ENCODE measurements at places on chromosomes 5 and 9.

DNA sequence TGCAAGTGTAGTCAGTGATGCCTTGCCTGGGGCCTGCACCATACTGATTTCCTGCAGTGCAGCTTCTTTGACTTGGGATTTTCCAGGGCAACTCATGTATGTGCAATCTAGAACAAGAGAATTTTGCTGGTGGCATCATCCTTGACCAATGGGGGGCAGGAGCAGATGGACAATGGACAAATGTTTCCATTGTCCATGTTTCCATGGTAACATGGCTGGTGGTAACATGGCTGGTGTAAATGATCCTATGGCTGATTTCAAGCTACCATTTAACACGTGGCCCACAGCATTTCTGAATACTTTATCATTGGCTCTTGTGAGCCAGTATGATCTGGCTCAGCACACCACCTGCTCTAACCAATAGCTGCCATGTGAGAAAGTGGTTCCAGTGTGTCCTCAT, 130.1 kb upstream of the OSMR start:
- no peak for DNase-seq

DNA sequence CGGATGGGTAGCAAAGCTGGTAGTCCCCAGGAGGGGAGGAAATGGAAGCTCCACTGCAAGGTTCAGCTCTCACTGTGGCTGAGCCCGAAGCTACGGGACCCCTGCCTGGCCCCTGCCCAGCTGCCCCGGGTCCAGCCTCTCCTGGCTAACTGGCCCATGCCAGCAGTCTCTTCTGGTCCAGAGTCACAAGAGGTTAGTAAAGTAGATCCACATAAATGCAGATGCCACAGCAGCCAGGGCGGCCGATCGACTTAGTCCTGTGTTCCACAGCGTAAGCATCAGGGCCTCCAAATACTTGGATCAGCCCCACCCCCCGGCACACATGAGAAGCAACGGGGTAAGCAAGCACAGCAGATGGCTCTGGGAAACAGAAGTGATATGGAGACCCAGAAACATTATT, 42.1 kb downstream of the MRPL36 start:
- no peak for DNase-seq

DNA sequence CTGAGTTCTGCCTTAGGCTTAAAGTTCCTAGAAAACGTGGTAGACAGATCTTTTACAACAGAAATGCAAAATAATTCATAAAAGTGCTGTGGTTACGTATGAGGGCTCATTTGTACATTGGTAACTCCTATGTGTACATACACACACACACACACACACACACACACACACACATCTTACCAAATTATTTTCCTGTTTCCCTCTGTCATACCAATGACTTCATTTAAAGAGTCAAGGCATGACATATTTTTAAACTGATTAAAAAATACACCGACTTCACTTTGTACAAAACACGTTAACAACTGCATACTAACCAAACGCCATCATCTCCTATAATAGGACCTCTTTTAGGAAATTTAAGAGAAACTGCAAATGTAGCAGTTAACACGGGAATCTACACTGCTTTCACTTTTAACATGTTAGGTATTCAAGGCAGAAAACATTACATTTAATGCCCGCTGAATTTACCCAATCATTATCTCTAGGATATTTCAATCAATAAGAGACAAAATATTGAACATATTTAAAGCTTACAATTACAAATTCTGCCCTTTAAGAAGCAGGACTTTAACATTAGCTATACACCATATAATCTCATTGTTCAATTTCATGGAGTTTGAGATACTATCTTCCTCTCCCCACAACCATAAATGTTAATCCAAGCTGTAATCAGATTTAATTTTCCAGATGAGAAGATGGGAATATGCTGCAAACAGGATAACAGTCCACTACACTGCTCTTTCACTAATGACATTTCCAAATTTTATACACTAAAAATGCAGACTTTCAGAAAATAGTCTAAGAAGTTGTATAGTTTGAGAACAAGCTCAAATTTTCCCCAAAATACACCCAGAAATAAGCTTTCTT, 133.1 kb downstream of the DENND1A start:
- no peak for DNase-seq

GRCh38 chr5:162852134-162852533, 585.3 kb upstream of the CCNG1 start:
- no peak for DNase-seq

DNA sequence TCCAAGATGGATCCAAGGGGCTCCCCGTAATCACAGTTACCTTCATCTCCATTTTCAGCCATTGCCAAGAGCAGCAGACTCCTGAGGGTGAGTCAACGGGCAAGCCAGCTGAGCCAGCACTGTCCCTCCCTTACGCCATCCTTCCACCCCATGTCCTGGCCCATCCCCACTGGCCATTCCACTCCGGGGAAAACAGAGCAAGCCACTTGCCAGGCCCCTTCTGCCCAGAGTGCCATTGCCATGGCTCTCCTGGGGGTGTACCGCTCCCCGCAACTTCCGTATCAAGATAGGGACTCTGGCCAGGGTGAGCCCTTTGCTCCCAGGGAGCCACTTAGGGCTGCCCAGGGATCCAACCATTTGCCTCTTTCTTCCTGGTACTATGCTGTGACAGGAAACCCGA, 48.9 kb upstream of the CDKN2AIPNL start:
- no peak for DNase-seq

DNA sequence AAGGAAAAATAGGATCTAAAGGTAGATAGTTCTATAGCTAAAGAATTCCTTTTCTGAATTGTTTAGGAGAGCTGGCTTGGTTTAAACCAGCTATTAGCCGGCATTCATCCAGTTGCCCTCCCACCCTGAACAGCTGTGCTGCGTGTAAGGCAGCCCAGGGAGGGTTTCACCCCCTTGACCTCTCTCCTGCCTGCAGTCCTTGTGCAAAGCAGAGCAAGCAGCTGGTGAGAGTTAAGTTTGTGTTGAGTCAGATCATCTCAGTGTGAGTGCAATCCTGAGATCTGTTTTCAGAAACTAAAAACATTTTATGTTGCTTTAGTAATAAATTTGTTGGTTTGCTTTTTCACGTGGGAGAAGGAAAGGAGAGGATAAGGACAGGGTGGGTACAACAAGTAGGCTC, 13.0 kb downstream of the SLC25A25 start:
- DNase-seq = peak; percentile 58

- DNase-seq = no peak
These were observed 383.4 kb downstream of the ENC1 start for GRCh38 chr5:74257060-74257527.

DNA sequence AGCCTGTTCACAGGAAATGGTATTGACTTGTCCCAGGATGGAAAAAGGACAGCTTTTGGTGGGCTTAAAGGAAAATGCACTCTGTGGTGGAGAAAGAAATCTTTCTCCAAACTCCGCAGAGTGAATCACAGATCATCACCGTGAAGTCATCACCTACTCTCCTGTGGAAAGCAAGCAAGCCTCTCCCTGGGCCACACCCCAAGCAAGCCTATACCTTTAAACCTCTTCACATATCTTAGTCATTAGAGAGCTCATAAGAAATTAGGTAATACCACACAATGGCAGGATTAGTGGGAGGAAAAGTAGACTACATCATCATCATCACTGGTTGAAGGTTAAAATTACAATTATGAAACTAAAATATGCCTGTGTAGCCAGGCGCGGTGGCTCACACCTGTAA, 23.2 kb downstream of the TLE1 start:
- DNase-seq = no peak

DNA sequence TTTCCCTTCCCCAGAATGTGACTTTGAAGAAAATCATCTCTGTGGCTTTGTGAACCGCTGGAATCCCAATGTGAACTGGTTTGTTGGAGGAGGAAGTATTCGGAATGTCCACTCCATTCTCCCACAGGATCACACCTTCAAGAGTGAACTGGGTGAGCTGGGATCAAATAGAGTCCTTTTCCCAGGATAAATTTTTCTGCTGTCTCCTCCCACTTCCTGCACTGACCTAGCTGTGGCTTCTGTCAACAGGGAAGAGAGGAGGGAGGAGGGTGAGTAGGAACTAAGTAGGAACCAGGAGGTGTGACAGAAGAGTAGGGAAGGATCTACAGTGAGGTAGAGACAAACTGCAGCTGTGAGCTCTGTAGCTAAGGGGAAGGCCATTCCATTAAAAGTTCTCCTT, 69.3 kb downstream of the MAMDC2 start:
- DNase-seq = no peak

DNA sequence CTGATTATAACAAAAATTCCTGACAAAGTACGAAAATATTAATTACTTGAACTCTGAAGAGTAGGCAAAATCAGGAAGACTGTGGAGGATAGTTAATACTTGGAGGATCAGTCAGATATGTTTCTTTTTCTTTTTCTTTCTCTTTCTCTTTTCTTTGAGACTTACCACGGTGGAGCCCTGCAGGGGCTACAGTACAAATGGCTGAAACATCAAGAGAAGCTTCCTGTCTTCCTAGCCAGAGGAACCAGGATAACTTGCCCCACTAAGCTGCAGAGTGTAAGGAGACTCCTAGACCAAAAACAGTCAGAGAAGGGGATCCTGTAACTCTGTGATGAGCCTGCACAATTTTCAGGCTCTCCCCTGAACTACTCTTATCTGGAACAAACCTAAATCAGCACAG, 324.6 kb upstream of the TYRP1 start:
- no peak for DNase-seq

GRCh38 chr5:75042522-75042921, 9.8 kb downstream of the GCNT4 start:
- DNase-seq = no peak

DNA sequence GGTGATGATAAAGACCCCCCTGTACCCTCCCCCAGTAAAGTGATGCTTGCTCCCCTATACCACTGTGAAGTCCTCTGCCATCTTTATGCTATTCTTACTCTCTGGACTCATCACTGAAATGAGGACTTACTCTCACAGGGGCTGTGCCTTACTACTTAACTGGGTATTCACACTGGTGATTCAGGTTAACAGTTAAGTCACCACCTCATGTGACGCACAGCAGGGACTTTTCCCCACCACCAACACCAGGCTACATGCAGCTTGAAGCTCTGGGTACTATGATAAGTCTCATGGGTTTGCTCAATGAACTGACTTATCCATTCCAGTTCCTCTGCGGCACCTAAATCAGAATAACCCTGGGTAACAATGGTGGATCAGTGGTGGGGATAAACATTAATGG, 163.7 kb downstream of the ELAVL2 start:
- no peak for DNase-seq

DNA sequence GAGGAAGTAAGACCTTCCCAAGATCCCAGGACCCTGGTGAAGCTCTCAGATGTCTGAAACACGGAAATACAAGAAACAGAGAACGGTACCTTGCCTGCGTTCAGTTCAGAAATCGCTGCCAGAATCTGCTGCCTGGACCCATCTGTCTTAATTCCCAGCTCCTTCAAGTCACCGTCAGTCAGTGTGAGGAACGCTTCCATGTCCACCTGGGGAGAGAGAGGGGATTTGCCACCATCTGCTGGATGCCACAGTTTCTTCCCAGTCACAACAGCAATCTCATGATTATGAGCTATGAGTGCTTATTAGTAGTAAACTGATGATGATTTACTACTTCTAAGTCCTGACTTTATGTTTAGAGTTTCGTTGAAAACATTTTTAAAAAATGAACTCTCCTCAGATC, 36.7 kb upstream of the GABBR2 start:
- DNase-seq = no peak

DNA sequence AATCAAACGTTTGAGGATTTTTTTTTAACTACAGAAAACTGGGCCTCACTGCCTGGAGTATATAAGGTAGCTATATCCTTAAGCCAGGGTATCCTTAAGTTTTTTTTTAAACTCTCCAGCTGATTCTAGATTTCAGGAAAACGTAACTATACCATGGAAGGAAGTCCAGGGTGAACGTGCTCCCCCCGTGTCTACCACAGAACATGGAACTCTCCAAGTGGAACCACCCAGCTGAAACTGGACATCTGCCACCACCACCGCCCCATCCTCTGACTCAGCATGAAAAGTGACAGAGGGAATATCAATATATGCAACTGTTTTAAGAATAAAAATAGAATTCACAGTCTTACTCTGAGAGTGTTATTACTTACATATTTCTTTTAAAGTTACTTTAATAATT, 61.3 kb downstream of the DROSHA start:
- DNase-seq = no peak

- DNase-seq = no peak
These were observed 50.5 kb downstream of the COMMD10 start for GRCh38 chr5:116135344-116135743.

DNA sequence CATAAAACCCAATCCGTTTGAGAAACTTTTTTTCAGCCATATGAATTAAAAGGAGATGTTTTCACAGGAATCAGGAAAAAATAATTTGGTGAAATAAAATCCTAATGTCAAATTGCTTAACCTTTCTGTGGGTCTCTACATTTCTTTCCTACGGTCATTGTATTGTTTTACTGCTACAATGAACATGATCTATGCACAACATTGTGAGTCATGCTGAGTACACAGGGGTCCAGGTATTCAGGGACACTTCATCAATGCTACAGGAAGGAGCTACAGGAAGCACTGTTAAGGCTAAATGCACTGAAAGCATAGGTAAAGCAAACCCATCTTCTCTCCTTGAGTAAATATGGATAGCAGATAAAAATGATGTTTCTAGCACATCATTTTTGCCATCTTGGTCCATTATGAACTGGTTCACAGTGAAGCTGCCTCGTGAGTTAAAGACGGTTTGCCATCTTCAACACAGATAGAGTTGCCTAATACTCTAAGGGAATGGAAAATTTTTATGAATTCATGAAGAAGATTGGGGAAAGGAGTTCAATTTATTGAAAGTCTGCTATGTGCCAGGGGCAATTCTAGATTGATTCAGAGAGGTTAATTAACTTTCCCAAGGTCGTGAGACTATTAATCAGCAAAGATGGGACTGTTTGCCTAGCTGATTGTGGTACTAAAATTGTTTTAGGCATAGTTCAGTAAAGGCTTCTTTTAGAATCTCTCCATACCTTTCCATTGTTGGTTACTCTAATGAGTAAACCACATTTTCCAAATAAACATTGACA, 85.5 kb downstream of the DIRAS2 start:
- DNase-seq = no peak

- no peak for DNase-seq
These were observed 7.2 kb downstream of the ZDHHC12 start for GRCh38 chr9:128716581-128717254.

DNA sequence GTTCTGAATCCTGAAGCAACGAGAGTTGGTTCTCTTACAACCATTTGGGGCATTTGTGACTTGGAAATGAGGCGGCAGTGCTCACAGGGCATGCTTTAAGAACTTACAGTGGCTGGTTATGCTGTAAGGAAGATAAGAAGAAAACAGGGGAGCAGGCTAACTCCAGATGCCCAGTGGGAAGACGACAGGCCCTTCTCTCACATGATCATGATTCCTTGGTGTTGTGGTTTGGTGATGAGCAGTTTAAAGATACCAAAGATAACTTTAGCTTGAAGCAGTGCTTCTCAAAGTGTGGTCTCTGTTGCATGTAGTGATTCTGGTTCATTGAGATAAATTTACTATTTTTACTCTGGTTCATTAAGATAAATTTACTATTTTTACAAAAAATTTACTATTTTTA, 2.6 kb upstream of the HABP4 start:
- DNase-seq = no peak

All from NCI-H510A (cell line).